Stimulated activated CD4-positive, alpha-beta T cell treated with anti-CD3 and anti-CD28 coated beads, Interleukin-2, amount 100 ng/mL, for 4 hours (primary cell): ENCODE measurements at places on chromosomes 16 and 17.

DNA sequence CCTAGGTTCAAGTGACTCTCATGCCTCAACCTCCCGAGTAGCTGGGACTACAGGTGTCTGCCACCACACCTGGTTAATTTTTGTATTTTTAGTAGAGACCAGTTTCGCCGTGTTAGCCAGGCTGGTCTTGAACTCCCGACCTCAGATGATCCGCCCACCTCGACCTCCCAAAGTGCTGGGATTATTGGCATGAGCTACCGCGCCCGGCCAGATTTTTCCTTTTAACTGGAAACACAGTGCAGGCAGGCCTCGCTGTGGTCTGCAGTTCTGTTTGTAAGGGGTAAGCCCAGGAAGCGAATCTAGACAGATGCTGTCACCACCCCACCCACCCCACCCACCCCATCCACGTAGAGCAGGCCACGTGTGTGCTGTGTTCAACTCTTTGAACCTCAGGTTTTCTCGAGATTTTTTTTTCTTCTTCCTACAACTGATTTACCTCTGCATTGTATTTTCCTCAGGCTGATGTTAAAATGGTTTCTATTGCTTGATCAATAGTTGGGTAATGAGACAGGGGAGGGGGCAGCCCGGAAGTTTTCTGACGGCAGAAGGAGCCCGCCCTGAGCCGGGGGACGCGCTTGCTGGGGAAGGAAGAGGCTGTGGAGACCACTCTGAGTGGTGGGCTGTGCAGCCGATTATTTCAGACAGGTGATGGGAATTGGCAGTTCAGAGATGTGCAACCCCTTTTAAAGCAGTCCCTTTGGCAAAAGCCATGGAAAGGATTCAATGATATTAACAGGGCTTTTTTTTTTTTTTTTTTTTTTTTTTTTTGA is 72.9 kb downstream of the DNAH17 start:
- no peak for DNase-seq

DNA sequence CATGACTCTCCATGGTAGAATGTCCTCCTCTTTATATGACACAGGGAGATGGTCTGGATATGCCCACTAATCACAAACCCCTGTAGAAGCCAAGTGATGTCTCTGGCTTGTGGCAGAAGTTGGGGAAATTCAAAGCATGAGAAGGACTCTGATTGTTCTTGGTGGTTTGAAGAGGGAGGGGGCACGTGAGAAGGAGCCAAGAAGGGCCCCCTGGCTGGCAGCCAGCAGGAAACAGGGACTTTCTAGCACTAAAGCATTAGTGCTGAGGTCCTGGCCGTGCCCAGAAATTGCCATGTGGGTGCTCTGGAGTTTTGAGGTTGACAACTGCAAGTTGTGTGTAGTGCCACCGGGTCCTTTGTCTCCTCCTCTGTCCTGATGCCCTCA is 199.9 kb downstream of the LGALS9B start:
- DNase-seq, result peak; percentile 26

GRCh38 chr17:82931699-82932517 is 92.1 kb upstream of the ZNF750 start:
- DNase-seq, result no peak

DNA sequence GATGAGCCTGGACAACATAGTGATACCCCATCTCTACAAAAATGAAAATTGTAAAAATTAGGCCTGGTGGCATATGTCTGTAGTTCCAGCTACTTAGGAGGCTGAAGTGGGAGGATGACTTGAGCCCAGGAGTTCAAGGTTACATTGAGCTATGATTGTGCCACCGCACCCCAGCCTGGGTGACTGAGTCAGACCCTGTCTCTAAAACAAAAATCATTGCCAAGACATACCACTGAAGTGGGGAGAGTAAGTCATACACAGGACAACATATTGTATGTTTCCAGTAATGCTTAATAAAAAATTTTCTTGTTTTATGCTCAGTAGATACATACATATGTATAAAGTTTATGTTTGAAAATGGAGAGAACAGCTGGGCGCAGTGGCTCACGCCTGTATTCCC is 39.2 kb downstream of the NDE1 start:
- DNase-seq, result no peak

DNA sequence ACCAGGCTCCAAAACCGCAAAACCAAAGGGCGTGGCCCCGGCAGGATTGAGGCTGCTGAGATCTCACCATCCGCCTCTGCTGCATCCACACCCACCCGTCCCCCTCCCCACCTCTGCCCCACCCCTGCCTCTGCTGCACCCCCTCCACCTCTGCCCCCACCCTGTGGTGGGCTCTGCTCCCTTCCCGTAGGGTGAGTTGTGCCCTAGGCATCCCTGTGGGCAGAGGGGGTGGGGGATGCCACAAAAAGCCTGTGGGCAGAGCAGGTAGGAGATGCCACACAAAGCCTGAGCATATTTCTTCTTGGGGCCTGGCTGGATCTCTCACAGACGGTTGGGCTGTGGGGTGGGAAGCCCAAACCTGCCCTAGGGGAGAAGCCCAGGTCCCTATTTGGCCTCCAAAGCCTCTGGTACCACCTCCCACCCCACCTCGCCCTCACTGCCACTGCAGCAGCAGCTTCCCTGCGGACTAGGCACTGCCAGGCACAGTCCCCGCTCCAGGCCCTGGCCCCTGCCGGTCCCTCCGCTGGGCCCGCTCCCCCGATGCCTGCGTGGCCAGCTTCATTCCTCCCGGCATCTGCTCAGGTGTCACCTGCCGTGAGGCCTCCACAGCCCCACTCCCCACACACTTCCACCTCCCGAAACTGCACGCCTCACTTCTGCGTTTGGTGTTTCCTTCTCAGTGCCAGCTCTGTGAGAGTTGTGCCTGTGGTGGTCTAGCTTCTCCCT is 11.3 kb upstream of the PABPN1L start:
- no peak for DNase-seq

DNA sequence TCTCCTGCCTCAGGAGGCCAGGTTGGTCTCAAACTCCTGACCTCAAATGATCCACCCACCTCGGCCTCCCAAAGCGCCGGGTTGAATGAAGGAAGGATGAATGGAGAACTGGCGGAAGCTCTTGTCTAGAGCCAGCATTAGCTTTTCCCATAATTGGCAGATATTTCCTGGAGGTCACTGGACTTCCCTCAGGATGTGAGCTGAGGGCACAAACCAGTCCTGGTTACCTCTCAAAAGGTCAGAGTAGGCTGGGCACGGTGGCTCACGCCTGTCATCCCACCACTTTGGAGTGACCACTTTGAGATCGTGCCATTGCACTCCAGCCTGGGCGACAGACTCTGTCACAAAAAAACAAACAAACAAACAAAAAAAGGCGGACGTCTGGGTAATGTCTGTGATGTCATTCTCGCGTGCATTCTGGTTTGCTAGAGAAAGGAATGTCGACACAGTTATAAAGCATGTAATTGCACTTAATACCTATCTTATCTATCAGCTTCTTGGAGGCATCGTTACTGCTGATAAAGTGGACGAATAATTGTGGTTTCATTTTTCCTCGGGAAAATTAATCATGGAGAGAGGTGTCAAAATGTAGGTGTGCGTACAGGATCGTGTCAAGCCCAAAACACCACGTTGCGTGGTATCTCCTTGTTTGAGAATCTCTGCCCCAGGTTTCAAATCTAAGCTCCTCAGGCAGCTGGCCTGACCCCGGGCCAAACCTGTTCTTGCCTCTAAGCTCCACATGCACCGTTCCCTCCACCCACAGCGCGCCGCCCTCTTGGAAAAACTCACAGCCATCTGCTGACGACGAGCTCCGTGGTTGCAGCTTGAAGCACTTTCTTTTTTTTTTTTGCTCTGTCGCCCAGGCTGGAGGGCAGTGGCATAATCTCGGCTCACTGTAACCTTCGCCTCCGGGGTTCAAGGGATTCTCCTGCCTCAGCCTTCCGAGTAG is 6.4 kb upstream of the CRK start:
- no peak for DNase-seq

DNA sequence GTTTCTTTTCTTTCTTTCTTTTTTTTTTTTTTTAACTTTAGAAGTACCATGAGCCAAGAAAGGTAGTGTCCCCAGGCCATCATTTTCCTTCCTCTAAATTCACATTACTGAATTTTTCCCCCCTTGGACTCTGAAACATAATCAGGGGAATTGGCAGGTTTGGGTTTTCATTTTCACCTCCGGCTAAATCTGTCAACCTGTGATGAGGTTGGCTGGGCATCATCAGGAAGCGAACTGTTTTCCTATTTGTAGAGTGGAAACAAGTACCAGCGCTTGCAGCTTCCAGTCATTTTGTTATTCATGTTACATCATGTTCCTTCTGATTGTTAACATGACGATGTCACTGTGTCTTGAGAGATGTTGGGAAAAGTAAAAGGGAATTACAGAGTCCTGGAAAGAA is 641.9 kb upstream of the RBFOX1 start:
- no peak for DNase-seq

DNA sequence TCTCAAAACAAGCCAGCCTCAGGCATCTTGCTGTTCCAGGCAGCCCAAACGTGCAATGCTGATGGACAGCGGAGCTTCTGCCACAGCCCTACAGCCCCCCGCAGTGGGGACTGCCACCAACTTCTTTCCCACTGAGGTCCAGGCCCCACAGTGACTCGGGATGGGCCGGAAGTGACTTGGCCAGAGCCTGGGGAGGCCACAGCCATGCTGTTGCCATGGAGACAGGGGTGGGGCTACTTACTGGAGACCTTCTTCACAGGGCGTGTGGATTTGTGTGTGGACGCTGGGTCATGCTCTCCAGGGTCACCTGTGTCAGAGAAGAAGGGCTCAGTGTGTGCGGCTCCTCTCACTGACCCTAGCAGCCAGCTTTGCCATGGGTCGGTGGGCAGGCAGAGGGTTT is 15.0 kb downstream of the TRIM25 start:
- no peak for DNase-seq
